ENCODE measurements at places on chromosomes 12 and 14. TPM values are rescaled to one million over a fixed set of nuclear protein-coding genes. Genes with fewer than 3 reads are reported as not detected.

DNA sequence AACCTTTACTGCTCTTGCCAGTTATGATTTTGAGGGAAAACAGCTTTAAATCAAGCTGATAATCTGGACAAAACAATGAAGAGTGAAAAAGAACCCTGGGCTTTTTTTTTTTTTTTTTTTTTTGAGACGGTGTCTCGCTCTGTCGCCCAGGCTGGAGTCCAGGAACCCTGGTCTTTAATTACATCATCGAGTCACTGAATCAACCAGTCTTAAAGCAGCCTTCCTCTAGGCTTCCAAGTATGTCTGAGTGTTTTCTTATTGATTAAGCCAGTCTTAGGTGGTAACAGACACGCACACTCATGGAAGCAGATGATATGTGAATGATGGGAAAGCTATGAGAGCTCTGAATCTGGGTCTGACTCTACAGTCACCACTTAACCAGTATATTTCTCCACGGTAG is 5.9 kb upstream of the VCPKMT start:
- H3K4me1 ChIP-seq: no peaks in the 10 kb centered on the region
- H3K27ac ChIP-seq: no peak overlapping the region
- no peaks in the 10 kb centered on the region for H3K27me3 ChIP-seq
- H3K4me3 ChIP-seq: no peak overlapping the region

DNA sequence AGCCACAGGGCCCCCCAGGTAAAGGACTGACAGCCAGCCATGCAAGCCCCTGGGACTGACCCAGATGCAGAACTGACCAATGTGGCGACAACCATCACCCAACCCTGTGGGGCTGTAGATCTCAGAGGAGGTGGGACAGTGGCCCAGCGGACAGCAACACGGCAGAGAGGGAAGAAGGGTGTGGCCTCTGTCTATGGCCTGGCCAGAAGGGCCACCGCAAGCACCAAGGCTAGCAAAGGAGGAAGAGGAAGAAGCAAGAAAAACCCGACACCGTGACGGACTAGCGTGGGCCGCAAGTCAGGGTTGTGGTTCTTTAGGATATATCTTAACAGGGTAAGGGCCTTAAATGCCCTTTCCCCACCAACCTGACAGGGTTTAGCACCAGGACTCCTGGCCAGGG is 71.2 kb downstream of the ITPK1 start:
- H3K36me3 ChIP-seq: no peaks in the 10 kb centered on the region
- H3K4me1 ChIP-seq: peaks cover 58% of the 10 kb centered on the region
- H3K27ac ChIP-seq: peak overlapping the region; percentile 54
- H3K27me3 ChIP-seq: no peaks in the 10 kb centered on the region
- no peak for DNase-seq

DNA sequence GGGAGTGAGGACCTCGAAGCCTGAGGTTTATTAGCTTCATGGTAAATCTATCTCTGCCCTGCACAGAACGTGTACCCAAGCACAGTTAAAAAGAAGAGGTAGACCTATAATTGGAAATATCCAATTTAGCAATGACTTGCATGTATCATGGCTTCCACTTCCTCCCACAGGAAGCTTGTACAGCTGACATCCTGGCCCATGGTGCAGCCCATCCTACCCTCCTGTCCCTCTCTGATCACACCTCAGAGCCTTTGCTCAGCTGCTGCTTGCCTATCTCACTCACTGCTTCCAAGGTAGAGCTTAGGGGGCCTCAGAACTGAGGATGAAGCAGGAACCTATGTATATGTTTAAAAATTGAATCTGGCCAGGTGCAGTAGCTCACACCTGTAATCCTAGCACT is 4.3 kb upstream of the BCDIN3D start:
- H3K27ac ChIP-seq: no peak overlapping the region
- H3K36me3 ChIP-seq: no peaks in the 10 kb centered on the region
- no peak for DNase-seq
- H3K4me1 ChIP-seq: no peaks in the 10 kb centered on the region
- no peak overlapping the region for H3K4me3 ChIP-seq

GRCh38 chr12:125312471-125312870 is 247.2 kb downstream of the AACS start:
- no peaks in the 10 kb centered on the region for H3K27me3 ChIP-seq
- no peaks in the 10 kb centered on the region for H3K36me3 ChIP-seq

- no peak overlapping the region for H3K4me3 ChIP-seq
- no peaks in the 10 kb centered on the region for H3K36me3 ChIP-seq
- H3K27me3 ChIP-seq: no peaks in the 10 kb centered on the region
These were observed 207.5 kb upstream of the RTL1 start for GRCh38 chr14:101110729-101111619.

GRCh38 chr12:31300341-31300740 is 25.6 kb downstream of the SINHCAF start:
- peaks cover 23% of the 10 kb centered on the region for H3K36me3 ChIP-seq
- H3K4me1 ChIP-seq: no peaks in the 10 kb centered on the region
- no peak for DNase-seq
- no peak overlapping the region for H3K27ac ChIP-seq
- no peaks in the 10 kb centered on the region for H3K27me3 ChIP-seq
- no peak overlapping the region for H3K4me3 ChIP-seq

DNA sequence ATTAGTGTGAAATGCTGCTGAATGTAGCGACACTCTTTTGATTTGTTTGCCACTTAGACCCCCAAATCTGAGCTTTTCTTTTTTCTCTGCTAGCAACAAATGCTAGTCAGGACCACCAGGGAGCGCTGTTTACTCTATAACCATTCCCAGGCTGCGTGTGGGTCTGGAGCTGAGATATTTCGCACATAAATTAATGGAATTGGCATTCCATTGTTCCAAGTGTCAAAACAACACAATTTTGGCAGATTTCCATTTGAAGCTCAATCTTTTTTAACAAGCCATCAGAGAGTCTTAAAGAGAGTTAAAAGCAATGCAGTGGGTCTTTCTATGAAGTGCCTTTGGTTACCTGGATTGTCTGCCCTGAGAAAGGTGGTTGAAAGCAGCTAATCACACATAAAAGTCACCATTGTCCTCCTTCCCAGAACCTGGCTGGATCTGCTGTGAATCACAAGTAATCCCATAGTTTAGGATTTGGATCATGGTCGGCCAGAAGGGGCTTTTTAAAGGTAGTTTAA is 7.4 kb upstream of the TMEM132C start:
- H3K4me3 ChIP-seq: no peak overlapping the region
- H3K27ac ChIP-seq: no peak overlapping the region
- peaks cover 18% of the 10 kb centered on the region for H3K27me3 ChIP-seq
- peak; percentile 12 for DNase-seq
- H3K4me1 ChIP-seq: no peaks in the 10 kb centered on the region
- H3K36me3 ChIP-seq: no peaks in the 10 kb centered on the region

DNA sequence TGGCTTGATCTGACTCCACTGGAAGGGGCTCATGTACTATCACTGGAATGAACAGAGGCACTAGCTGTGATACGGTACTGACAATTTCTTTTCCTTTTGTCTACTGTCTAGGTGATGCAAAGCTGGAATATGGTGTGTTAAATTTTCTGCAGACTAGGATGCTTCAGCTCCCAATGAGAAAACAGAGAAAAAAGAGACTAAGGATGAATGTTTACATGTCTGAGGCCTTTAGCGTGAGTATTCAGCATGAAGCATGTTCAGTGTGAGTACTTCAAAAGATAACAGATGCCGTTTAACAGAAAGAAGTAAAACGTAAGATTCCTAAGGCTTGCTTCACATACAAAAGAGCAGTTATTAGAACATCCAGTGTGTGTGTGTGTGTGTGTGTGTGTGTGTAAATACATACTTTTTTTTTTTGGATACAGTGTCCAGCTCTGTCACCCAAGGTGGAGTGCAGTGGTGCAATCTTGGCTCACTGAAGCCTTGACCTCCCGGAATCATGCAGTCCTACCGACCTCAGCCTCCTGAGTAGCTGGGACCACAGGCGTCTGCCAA is 92.3 kb upstream of the FERMT2 start:
- H3K4me1 ChIP-seq: peaks cover 31% of the 10 kb centered on the region
- DNase-seq: peak; percentile 67
- peaks cover 6% of the 10 kb centered on the region for H3K36me3 ChIP-seq
- H3K4me3 ChIP-seq: no peak overlapping the region
- peak overlapping the region; percentile 91 for H3K27ac ChIP-seq

GRCh38 chr12:96234591-96235483 is 40.7 kb downstream of the ELK3 start:
- DNase-seq: no peak
- H3K27ac ChIP-seq: no peak overlapping the region
- H3K4me1 ChIP-seq: peaks cover 18% of the 10 kb centered on the region
- H3K4me3 ChIP-seq: no peak overlapping the region
- H3K36me3 ChIP-seq: no peaks in the 10 kb centered on the region
- H3K27me3 ChIP-seq: no peaks in the 10 kb centered on the region

GRCh38 chr14:69129264-69129880 is 23.5 kb downstream of the DCAF5 start:
- no peaks in the 10 kb centered on the region for H3K36me3 ChIP-seq
- peak; percentile 89 for DNase-seq
- peak overlapping the region; percentile 72 for H3K27ac ChIP-seq
- H3K4me1 ChIP-seq: peaks cover 26% of the 10 kb centered on the region
- H3K4me3 ChIP-seq: no peak overlapping the region
- H3K27me3 ChIP-seq: no peaks in the 10 kb centered on the region

GRCh38 chr12:121799156-121799841 is 4.5 kb upstream of the SETD1B start:
- H3K4me3 ChIP-seq: peak overlapping the region; percentile 89
- H3K27me3 ChIP-seq: no peaks in the 10 kb centered on the region
- H3K27ac ChIP-seq: peak overlapping the region; percentile 100
- H3K4me1 ChIP-seq: peaks cover 34% of the 10 kb centered on the region

DNA sequence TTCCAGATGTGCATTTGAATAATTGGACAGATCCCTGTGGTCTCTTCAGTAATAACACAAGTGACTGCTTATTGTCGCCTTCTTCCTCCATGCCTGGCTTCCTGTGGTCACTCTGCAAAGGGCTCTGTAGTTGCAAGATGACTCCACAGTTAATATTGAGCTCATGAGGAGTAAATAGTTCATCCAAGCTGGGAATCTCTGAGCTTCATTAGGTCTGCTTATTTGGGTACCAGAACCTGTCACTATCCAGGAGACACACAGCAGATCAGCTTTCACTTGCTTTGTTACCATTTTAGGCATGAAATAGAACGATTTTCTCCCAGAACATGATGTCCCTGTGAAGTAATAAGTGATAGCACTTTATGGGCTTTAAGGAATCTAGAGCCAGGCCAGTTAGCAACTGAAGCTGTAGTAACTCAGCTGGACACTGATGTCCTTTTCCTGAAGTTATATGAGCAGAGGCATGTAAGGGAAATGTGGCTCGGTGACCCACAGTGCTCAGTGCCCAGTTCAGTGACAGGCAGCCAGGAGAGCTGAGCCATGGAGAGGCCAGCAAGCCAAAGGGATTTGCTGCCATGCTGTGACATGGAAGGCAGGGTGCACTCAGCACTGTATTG is 50.1 kb downstream of the CRADD start:
- DNase-seq: no peak
- no peaks in the 10 kb centered on the region for H3K4me1 ChIP-seq
- H3K4me3 ChIP-seq: no peak overlapping the region
- no peaks in the 10 kb centered on the region for H3K36me3 ChIP-seq
- no peaks in the 10 kb centered on the region for H3K27me3 ChIP-seq

DNA sequence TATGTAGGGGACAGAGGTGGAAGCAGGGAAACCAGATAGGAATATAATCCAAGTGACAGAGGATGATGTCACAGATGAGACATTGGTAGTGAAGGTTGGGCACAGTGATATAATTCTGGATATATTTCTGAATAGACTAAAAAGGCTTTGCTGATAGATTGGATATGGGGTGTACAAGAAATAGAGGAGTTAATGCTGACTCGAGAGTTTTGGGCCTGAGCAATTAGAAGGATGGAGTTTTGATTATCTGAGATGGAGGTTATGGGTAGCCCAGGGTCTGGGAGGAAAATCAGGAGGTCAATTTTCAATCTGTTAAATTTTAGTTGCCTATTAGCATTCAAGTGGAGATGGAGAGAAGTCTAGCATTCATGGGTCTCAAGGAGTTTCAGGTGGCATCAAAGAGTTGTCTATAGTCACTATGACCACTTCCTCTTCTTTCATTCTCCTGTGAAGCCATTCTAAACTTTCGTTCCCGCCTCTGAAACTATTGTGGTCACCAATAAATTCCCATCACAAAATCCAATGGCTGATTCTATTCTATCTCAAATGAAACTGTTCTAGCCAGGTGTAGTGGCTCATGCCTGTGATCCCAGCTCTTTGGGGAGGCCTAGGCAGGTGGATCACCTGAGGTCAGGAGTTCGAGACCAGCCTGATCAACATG is 10.6 kb upstream of the ANO6 start:
- no peak for DNase-seq
- H3K4me3 ChIP-seq: no peak overlapping the region
- H3K27me3 ChIP-seq: no peaks in the 10 kb centered on the region
- H3K27ac ChIP-seq: no peak overlapping the region
- H3K4me1 ChIP-seq: no peaks in the 10 kb centered on the region

GRCh38 chr12:116442304-116442703 is 116.9 kb upstream of the MAP1LC3B2 start:
- H3K27me3 ChIP-seq: no peaks in the 10 kb centered on the region
- no peak for DNase-seq
- no peak overlapping the region for H3K4me3 ChIP-seq

- H3K36me3 ChIP-seq: no peaks in the 10 kb centered on the region
- H3K27ac ChIP-seq: no peak overlapping the region
- no peak for DNase-seq
- peaks cover 14% of the 10 kb centered on the region for H3K4me1 ChIP-seq
- H3K27me3 ChIP-seq: no peaks in the 10 kb centered on the region
- no peak overlapping the region for H3K4me3 ChIP-seq
These were observed 222.7 kb downstream of the PELI2 start for GRCh38 chr14:56340932-56341331.

DNA sequence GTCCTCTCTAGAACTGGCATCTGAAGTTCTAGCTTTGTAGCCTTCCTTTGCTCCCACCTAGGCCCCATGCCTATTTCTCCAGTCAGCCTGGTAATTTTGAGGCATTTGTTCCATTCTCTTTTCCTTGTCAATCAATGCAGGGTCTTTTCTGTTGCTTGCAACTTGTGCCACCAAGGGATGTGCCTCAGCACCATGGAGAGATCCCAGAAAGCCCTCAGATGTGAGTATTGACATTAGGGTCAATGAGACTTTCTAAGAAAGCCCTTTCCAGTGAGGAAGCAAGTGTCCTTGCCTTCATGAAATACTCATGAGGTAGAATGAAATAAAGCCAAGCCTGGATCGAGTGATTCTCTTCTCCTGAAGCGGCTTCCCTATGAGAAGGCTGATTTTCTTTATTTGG is 213.9 kb downstream of the SLC15A4 start:
- no peaks in the 10 kb centered on the region for H3K4me1 ChIP-seq
- DNase-seq: peak; percentile 50
- H3K27me3 ChIP-seq: no peaks in the 10 kb centered on the region
- H3K4me3 ChIP-seq: no peak overlapping the region

DNA sequence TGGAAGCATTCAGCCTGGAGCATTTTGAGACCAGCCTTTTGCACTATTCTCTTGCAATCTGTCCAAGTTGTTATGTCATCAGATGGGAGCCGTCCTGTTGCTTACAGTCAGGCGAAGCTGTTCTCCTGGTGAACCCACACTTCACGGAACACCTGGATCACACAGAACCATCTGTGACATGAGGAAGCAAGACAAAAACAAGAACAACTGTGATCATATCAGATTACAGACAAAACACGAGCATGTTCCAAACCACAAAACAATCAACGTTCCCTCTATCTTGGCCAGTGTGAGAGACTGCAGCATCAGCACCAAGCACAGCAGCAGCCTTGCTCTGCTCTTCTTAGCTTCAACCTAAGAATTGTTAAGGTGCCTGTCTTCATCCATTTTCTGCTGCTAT is 180.5 kb upstream of the SFSWAP start:
- H3K4me1 ChIP-seq: no peaks in the 10 kb centered on the region
- H3K27ac ChIP-seq: no peak overlapping the region
- no peak for DNase-seq
- H3K4me3 ChIP-seq: no peak overlapping the region
- H3K36me3 ChIP-seq: no peaks in the 10 kb centered on the region
- H3K27me3 ChIP-seq: no peaks in the 10 kb centered on the region

Gene TNS2
- 4.5 TPM for total RNA-seq

Gene TNFAIP2
- total RNA-seq: 0.99 TPM

Gene COCH
- 3.2 TPM for total RNA-seq
